ENCODE measurements at places on chromosomes 4 and X.

GRCh38 chr4:6626066-6626465 is 14.4 kb upstream of the MRFAP1 start:
- DNase-seq, result no peak

GRCh38 chrX:45508454-45508853 is 307.8 kb upstream of the DIPK2B start:
- DNase-seq, result no peak

DNA sequence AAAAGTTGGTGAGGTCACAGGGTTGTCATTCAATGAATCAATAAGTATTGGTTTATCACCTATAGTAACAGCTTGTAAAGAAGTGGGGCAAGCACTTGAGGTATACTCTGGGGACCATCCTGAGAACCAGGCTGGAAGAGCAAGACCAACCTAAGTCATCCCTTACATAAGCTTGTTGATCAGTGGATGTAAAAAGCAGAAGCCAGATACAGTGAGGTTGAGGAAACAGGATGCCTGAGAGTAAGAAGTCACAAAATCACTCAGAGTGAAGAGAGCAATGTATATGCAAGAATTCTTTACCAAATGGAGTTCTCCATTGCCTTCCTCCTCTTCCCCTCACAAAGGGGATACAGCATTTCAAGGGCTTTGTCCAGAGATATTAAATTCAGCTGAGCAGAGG is 76.3 kb upstream of the PACRGL start:
- no peak for DNase-seq

- no peak for DNase-seq
These were observed 499.7 kb upstream of the POU3F4 start for GRCh38 chrX:83008415-83008814.

DNA sequence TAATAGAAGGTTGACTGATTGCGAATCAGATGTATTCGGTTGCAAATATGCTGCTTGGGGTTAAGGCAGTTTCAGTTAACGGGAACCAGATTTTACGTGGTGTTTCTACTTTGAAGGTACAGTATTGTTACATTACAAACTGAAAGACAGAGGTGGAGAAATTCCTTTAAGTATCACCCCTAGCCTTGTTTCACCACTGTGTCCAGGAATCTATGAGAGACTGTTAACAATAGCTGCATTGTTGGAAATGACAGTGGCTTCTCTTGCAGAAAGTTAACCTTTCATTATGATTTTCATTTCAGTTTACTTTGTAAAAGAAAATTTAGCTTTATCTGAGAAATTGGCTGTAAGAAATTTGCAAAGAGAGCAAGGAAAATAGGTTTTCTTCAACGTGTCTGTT is 2.6 kb downstream of the CDKL5 start:
- no peak for DNase-seq

GRCh38 chr4:76407440-76408119 is 13.4 kb downstream of the CCDC158 start:
- no peak for DNase-seq

- no peak for DNase-seq
These were observed 79.0 kb downstream of the CRMP1 start for GRCh38 chr4:5813882-5814255.

GRCh38 chrX:16628946-16629595 is 20.9 kb upstream of the S100G start:
- no peak for DNase-seq

- DNase-seq, result no peak
These were observed 150.2 kb downstream of the VEGFC start for GRCh38 chr4:176642472-176642871.

Measured in C1 segment of cervical spinal cord (tissue), 14 donors.